ENCODE measurements at places on chromosomes 2 and 18.

- no peak for DNase-seq
Observed at GRCh38 chr18:74184875-74185274, 36.6 kb downstream of the TIMM21 start.

DNA sequence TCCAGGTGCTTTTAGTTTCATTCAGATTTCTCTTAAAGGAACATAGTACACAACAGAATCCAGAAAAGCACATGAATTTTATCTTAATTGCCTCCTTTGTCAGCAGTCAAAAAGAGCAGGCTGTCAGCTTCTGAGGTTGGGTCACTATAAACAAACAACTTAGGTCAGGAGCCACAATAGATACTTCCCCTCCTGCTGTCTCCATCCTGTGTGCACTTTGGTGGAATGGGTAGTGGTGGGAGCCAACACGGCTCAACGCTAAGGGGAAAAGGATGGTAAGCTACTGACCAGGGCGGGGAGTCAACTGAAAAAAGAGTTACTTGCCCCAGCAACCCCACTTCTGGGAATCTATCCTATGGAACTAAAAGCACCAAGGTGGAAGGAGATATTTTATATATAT is 121.9 kb downstream of the PAX3 start:
- no peak for DNase-seq

DNA sequence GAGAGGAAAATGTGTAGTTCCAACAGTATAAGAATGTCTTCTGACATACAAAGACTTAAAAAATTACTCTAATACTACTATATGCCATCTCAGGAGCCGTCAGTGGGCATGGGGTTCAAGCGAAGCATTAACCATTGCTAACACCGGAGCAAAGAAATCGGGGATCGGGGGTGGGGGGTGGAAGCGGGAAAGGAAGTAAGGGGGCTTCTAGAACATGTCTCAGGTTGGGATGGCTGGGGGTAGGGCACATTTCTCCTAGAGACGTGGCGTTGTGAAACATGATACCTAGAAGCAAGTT is 702 bp downstream of the LMAN1 start:
- DNase-seq, result no peak

GRCh38 chr2:26883956-26884355 is 36.0 kb downstream of the DPYSL5 start:
- no peak for DNase-seq

- no peak for DNase-seq
Observed at GRCh38 chr2:17857021-17857420, 21.4 kb upstream of the KCNS3 start.

GRCh38 chr2:22557406-22557805 is 827.6 kb upstream of the KLHL29 start:
- DNase-seq, result no peak

DNA sequence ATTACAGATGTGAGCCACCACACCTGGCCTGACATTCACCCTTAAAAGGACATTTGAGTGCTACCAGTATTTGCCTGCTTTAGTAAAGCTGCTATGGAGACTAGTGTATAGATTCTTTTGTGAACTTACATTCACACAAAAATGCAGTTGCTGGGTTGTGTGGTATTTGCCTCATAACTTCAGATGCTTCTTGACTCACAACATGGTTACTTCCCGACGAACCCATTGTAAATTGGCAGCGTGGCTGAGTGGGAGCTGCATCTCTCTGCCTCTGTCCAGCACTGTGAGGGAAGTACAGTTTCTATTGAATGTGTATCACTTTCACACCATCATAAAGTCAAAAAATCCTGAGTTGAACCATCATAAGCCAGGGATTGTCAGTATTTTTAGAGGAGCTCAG is 56.9 kb downstream of the RRM2 start:
- DNase-seq, result no peak

DNA sequence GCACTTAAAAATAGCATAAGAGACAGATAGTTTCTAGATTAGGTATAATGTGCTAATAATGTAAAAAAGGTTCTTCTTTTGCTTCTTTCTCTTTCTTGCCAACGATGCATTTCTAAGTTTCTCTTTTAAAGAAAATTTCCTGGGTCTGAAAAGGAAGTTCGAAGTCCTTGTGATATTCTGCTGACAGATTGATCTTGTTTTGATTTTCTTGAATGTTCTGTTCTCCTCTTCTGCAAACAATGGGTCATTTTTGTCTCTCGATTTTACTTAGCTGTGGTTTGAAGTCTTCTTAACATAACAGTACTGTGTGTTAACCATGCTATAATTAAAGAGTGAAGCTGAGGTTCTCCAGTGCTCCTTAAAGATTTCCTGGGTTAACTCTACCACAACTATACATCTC is 61.1 kb upstream of the ACYP2 start:
- no peak for DNase-seq

- DNase-seq, result no peak
Observed at GRCh38 chr2:65576861-65577601, 144.6 kb upstream of the SPRED2 start.

DNA sequence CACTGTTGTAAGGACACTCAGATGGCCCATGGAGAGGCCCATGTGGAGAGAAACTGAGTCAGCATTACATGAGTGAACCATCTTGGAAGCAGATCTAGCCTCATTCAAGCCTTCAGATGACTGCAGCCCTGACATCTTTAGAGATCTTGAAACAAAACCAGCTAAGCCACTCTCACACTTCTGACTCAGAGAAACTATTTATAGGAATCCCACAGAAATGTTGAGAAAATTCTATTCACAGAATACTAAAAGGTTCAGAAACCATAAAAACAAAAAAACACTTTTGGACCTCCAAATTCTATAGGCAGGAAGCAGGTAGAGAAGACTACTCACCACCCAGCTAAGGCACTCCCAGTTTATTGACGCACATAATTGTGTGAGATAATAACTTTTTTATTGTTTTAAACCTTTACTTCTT is 8.7 kb downstream of the TMEM169 start:
- DNase-seq, result no peak

DNA sequence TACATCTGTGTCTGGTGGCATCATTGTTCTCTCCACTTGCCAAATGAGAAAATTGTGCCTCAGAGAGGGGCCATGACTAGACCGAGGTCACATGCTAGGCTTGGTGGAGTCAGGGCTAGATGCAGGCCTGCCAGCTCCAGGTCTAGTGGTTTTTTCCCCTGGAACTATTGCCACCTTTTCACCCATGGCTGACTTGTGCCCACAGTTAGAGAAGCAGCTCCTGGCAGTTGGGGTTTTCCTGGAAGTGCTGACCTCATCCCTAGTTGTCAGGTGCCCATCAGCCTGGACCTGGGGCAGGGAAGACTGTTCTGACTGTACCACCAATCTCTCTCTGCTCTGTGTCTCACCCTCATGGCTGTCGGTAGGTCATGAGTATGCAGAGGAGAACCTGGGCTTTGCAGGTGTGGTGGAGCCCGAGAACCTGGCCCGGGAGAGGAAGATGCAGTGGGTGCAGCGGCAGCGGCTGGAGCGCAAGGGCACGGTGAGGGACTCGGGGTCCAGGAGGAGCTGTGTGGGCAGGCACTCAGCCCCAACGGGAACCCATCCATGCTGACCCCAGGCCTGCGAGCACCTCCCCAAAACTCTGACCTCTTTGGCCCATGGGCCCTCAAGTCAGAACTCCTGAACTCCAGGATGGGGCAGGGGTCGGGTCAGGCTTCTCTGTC is 12.4 kb upstream of the CATIP start:
- DNase-seq, result no peak

- DNase-seq, result no peak
Observed at GRCh38 chr18:37385846-37386778, 179.5 kb downstream of the CELF4 start.

GRCh38 chr2:157895531-157895930 is 19.4 kb upstream of the ACVR1 start:
- no peak for DNase-seq

DNA sequence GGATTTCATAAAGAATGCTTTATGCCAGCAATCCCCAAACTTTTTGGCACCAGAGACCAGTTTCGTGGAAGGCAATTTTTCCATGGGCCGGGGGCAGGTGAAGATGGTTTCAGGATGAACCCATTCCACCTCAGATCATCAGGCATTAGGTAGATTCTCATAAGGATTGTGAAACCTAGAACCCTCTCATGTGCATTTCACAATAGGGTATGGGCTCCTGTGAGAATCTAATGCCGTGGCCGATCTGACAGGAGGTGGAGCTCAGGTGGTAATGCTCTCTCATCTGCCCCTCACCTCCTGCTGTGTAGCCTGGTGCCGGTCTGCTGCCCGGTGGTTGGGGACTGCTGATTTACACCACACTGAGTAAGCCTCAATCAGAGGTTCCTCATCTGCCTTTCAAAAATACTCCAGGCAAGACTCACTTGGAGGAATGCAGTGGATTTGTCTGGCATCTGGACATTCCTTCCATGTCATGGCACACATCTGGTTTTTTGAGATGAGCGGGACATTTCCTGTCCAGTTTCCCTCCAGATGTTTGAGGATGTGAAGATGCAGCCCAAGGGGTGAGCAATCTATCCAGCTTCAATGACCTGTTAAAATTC is 185.8 kb downstream of the VAPA start:
- DNase-seq, result no peak

GRCh38 chr18:31942291-31942998 is 483 bp downstream of the TRAPPC8 start:
- no peak for DNase-seq

- no peak for DNase-seq
Observed at GRCh38 chr2:209570194-209570593, 146.3 kb downstream of the MAP2 start.

GRCh38 chr2:142742371-142743214 is 134.9 kb upstream of the KYNU start:
- no peak for DNase-seq

- no peak for DNase-seq
Observed at GRCh38 chr2:129061069-129061768, 742.6 kb upstream of the HS6ST1 start.

GRCh38 chr2:42964439-42965083 is 172.2 kb upstream of the HAAO start:
- DNase-seq, result no peak

- DNase-seq, result no peak
Observed at GRCh38 chr18:57749604-57749970, 53.5 kb downstream of the ATP8B1 start.

DNA sequence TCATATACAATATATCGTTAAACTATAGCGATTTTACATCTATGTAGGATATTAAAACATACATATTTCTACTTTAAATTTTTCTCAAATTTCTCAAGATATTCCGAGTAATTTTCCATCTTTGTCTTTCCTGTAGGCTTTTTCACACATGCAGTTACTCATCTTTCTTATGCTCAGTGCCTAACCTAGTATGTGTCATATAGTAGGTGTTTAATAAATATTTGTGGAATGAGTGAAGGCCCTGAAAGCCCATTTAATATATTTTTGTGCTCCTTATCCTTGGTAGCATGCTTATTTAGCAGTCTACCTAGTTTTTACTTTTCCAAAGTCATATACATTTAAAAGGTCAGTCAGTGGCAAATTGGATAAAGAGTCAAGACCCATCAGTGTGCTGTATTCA is 67.3 kb downstream of the ITGB6 start:
- no peak for DNase-seq

DNA sequence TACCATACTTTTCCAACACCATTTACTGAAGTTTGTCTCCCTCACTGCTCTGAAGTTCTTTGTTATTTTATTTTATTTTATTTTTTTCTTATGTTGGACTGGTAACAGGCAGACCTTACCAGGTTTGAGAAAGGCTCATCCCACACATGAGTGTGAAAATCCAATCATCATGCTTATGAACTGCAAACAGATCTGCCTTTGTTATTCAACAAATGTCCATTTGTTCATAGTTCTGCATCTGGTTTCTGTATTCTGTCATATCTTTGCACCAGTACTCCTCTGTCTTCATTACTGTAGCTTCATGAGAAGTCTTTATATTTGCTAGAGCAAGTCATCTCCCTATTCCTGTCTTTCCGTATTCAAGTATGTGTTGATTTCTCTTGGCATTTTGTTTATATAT is 5.3 kb downstream of the RNU2-63P start:
- DNase-seq, result no peak

- no peak for DNase-seq
Observed at GRCh38 chr2:107721178-107721577, 105.5 kb upstream of the RGPD4 start.

DNA sequence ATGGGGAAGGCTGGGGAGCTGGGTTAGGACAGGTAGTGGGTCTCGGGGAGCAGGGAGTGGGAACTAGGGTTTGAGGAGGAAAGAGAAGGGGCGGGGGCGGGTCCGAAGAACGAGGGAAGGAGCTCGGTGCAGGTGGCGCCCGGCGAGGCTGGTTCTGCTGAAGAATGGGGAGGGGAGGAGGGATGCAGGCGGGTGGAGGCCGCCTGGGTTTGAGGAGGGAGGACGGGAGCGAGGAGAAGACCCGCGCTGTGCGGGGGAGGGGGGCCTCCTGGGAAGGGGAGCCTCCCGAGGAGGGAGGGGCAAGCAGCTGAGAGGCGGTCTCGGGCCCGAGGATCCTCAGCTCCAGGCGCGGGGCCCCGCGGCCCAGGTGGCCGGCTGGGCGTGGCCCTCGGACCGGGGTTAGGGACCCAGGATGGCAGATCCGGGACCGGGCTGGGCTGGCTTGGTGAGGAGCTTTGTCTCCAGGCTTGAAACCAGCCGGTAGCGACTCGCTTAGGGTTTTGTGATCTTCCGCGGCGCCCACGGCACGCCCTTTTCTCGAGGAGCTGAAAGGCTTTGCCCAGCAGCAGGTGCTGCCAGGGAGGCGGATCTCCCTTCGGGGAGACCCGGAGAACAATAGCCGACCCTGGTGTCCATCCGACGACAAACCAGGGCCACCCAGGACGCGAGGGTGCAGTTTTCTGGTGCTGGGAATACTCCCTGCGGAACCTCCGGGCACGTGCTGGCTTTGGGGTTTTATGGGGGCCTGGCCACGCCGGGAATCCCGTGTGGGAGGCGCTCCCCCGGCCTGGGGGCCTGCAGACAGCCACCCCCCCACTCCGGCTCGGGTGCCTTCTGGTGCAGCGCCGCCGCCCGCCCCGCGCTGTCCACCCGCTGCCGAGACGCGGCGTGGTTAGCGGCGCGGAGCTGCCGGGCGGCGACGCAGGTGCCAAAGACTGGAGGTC is 1.4 kb downstream of the DPYSL5 start:
- DNase-seq, result no peak

DNA sequence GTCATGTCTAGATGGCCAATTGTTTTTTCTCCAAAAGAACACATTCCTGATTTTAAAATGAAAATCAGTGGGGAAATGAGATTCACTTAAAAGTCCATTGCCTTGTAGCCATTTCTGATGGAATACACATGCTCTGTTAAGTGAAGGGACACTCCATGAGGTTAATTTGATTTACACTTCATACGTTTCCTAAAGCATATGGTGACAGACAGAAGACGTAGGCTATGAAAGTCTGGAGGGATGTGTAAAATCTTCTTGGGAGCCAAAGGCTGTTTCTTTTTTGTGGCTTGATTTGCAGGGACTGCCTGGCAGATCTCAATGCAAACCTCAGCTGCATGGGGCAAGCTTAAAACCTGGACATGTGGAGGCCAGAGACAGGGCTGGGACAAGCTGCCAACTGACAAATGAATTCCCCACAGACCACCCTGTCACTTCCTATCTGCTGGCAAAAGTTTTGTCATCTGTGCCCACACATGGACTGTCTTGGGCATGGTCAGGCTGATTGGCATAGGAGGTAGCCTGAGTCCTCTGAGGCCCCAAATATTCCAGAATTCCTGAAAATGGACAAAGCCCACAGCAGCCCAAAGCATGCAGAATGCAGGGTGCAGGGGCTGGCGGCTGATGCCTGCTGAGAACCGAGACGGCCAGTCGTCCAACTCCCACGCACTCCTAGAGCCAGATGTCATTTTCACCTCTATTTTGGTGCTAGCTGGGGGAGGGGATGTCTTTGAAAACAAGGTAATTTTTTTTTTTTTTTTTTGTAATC is 73.9 kb downstream of the SDC1 start:
- DNase-seq, result no peak
